ENCODE measurements at places on chromosomes 7 and 10.

- no peak for DNase-seq
Measured at GRCh38 chr10:79274279-79275104, 72.8 kb upstream of the PPIF start.

DNA sequence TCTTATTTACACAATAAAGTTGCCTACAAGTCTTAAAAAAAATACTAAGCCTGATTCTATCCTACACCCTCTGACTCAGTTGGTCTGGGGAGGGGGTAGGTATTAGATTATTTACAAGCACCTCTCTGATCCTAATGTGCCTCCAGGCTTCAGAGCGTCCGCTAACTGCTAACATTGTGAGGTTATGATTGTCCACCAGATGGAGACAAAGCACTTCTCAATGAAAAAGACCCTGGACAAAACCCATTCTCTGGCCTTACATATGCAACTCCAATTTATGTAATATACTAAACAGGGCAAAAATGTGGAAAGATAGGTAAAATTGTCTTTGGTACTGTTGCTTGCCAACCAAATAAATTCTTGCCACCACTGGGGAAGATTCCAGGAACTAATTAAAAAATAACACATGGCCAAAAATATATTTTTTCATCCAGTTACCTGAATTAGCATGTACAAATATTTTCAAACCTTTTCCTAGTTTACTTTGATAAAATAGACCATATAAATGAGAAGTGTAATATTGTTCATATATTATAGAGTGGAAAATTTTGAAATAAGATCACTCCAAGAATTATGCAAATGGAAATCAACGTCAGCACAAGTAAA, 92.4 kb downstream of the KIF20B start:
- no peak for DNase-seq

GRCh38 chr7:46619723-46620310, 698.7 kb upstream of the IGFBP3 start:
- no peak for DNase-seq

DNA sequence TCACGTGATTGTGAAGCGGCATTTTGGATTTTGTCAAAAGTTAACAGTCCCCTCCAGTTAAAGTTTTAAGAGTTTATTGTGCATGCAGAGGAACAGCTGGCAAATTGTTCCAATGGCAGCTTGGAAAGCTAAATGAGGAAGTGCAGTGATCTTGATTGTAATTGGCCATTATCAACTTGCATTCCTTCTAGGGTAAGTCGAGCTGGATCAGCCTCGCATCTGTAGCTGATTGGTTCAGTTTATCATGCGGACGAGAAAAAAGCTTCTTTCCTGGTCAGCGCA, 566 bp downstream of the ZNF789 start:
- no peak for DNase-seq

- DNase-seq = no peak
Measured at GRCh38 chr10:13231190-13231589, 3.0 kb downstream of the UCMA start.

DNA sequence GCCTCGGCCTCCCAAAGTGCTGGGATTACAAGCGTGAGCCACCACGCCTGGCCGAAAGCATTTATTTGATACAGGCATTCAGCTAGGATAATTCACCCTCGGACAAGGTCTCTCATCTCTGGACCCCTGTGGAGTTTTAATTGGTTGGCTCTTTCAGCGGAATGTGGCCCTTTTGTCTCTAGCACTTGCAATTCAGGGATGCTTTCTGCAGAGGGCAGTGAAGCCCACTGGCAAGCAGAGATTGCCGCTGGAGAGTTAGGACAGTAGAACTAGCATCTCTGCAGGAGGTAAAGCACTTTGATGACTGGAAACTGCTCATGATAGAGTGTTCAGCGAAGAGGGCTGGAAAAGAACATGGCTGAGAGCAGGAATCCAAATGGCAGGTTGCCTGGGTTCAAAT, 62.0 kb downstream of the SUFU start:
- DNase-seq = no peak

GRCh38 chr7:48551652-48552051, 372.7 kb upstream of the CDC14C start:
- no peak for DNase-seq

GRCh38 chr10:55629793-55630490, 731.1 kb downstream of the ZWINT start:
- DNase-seq = no peak

DNA sequence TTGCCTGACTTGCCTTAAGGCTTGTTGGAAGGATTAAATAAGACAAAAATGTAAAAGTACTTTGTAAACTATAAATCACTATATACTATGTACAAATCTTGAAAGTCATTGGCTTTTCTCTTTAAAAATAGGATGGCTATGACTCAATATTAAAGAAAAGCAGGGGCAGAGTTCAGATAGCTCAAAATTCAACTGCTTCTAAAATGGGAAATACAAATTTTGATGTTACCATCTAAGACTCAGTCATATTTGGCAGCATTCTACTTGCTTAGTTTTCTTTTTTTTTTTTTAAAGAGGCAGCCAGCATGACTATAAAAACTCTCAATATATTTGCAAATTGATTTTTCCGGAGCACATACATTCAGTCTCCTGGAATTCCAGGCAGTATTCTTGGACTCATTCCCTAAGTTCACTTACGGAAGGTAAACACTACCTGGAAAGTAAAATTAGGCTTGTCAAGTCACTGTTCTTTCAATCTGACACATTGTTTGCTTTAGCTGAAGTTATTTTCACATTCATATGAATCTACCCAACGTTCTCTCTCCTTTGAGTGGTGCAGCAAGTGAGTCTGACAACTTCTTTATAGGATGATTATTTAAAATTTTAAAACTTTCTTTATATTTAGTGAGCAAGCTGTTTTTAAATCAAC, 133.8 kb upstream of the CCDC6 start:
- no peak for DNase-seq

- no peak for DNase-seq
Measured at GRCh38 chr10:90738885-90739284, 119.0 kb downstream of the HTR7 start.

- no peak for DNase-seq
Measured at GRCh38 chr10:8311526-8312070, 257.1 kb downstream of the GATA3 start.

DNA sequence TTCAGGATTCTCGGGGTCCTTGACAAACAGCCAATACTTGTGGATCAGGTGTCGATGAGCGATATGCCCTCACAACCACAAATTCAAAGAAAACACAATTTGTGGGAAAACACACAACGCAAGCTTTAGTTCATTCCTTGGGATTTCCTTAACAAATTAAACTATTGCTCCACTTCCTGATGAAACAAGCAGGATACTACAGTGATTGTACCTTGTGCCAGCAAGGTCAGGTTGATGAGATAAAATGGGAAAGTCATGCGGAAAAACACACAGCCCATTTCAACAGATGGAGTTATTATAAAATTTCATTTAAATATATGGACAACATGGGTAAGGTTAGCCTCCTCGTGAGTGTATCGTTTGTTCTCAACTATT, 8.8 kb upstream of the RHOBTB1 start:
- no peak for DNase-seq

All from activated B cell treated with CpG ODN at 0.5 μM for 24 hours (primary cell).